ENCODE measurements at places on chromosomes 7 and 10.

DNA sequence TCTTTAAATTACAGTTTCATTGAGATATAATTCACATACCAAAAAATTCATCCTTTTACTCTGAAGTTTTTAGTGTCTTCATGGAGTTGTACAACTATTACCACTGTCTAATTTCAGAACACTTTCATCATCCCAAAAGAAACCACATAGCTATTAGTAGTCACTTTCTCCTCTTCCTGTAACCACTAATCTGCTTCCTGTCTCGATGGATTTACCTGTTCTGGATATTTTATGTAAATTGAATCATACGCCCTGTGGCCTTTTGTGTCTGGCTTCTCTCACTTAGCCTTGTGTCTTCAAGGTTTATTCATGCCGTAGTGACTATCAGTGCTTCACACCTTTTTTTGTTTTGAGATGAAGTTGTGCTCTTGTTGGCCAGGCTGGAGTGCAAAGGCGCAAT lies 135.5 kb downstream of the DOCK1 start:
- no peak for DNase-seq

GRCh38 chr7:18639711-18640110 lies 144.2 kb downstream of the HDAC9 start:
- no peak for DNase-seq

GRCh38 chr7:27784399-27785053 lies 44.6 kb downstream of the TAX1BP1 start:
- DNase-seq: no peak

DNA sequence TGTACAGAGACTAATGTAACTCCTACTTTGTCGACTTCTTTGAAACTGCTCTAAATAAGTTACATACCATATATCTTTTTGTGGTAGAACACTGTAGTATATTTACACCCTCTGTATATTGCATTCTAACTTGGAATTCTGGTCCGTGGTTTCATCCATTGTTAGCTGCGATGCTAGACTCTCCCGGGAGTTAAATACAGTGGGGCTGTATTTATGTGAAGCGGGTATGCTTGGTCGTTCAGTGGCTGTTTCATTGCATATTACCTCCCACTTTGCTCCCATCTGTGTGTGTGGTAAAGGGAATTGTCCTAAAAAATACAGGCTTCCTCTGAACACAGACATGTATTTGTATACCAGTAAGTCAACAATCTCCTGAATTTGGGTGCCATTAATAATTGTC lies 231.1 kb downstream of the SLC25A13 start:
- DNase-seq: no peak

GRCh38 chr10:61250131-61250530 lies 203.1 kb downstream of the TMEM26 start:
- DNase-seq: no peak

DNA sequence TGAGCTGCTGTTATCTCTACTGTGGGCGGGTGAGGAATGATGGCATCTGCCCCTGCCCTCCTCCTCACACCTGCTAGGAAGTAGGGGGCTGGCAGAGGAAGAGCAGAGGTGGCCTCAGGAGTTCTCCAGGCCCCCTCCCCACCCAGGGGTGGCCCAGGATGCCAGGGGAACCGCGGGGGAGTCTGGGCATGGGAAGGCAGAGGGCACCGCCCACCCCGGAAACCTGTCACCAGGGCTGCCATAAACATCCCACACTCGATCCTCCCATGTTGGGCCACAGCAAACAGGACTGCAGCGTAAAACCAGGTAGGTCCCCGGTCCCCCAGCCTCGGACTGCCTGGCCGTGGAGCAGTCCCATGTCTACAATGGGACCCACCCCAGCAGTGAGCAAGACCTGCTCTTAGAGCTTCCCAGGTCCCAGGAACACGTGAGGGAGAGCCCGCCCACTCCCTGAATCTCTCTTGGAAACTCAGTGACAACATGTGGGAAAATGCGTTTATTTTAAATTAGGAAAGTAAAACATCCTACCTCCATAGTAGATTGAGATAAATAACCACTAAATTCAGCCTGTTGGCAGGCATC lies 23.4 kb downstream of the EBF3 start:
- no peak for DNase-seq

GRCh38 chr10:44976352-44977198 lies 2.0 kb downstream of the DEPP1 start:
- no peak for DNase-seq

GRCh38 chr7:31106303-31107105 lies 54.4 kb downstream of the ADCYAP1R1 start:
- DNase-seq: peak; percentile 33

DNA sequence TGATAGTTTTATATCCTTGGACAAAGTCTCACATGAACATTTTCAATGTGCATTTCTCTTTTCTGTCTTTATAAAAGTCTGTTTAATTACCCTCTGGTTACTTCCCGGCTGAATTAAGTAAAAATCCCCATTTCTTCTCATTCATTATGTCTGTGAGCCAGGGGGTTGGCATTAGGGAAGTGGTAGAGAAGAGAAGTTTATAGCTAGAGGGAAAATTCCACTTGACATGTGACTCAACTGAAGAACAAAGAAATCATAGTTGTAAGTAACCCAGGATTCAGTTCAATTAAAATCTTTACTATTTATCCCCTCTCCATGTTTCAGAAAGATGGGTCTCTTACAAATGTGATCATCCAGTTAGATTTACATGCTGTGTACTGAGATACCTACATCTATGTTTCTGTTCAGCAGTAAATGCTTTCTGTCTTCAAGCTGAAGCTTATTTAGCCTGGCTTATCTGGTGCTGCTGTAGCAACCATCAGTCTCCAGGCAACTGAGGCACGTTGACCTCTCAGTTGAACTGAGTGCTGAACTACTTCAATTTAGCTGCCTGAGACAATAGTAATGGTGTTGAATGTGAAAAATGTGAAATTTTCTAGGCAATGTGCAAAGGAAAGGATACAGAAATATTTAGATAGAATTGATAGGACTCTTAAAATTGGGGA lies 181.6 kb downstream of the MLLT10 start:
- DNase-seq: no peak

DNA sequence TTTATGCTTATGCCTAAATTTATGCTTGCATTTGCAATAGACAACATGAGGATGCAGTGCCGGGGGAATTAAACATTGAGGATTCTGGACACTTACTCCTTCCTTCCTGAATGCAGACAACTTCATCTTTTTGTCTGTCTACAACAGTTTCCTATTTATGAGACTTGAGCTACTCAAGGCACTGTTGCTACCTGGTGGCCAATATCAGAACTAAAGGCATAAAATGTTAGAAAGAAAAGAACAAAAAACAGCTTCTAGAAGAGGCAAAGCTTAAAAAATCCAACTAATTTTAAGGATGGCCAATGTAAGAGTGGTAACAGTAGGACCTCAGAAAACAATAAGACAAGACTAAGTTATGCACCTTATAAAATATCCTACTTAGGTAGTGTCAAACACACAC lies 144.5 kb upstream of the PTN start:
- no peak for DNase-seq

DNA sequence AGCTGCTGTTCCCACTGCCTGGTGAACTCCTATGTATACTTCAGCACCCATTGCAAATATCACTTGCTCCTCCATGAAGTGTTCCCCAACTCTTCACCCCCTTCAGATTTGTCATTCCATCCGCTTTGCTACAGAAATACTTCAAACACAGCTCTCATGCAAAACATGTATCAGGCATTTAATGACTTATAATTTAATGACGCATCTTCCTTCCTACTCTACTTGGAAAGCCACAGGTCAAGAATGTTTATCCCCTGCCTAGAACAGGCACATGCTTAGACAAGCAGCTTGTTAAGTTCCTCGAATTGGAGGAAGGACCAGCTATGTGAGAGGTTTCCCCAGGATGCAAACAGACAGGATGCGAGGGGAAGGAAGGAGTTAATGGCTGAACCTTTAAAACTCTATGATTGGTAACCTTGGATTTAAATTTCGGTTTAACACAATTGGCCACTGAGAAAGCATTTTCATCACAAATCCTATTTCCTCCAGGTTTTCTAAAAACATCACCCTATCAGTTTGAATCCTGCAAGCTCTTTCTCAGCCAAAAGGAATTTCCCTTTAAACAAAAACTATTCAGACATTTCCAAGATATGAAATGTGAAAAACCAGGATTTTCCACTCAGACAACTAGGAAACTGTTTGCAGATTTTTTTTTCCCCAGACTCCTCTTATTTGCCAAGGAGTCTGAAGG lies 11.5 kb downstream of the CREB3L2 start:
- DNase-seq: no peak

DNA sequence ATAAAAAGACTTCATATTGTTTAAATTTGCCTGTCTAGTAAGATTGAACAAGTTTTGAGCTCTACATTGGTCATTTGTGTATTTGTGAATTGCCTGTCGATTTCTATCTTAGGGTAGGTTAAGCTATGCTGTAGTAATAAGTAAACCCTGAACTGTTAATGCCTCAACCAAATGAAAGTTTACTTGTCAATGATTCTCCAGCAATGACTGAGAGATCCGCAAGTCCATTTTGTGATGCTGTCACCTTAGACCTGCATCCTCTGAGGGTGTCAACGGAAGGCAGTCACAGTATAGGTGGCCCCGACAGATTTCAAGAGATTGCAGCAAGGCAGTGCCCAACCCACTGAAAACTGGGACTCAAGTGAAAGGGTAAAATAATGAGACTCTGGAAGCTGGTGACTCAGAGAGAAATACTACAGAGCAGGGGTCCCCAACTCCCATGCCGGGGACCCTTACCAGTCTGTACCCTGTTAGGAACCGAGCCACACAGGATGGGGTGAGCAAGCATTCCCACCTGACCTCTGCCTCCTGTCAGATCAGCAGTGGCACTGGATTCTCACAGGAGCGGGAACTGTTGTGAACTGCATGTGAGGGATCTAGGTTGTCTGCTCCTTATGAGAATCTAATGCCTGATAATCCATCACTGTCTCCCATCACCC lies 10.8 kb upstream of the PHYH start:
- no peak for DNase-seq

DNA sequence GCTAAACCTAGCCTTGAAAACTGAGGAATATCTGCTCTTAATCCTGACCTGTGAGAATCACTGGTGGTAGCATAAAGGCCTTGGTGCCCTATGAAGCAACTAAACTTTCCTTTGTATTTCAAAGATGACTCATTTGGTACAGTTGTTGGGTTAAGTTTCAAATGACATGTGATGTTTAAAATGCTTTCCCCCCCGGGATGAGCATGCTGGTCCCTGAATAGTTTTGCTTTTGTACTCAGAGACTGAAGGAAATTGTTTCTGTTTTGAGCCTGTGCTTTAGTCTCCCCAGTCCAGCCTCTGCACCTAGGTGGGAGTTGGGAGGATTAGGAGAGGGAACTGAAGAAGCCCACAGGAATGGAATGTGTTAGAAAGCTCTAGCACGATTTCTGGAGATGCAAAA lies 258.9 kb upstream of the NPY start:
- DNase-seq: no peak

DNA sequence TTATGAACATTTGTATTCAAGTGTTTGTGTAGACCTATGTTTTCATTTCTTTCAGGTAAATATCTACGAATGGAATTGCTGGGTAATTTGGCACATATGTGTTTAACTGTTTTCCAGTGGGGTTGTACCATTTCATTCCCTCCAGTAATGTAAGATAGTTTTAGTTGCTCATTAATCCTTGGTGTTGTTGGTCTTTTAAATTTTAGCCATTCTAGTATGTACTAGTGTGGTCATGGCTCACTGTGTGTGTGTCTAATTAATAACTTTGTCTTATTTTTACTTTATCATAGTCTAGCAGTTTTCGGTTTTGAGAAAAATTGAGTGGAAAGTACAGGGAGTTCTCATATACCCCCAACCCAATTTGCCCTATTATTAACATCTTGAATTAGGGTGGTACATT lies 278.8 kb downstream of the CAMK1D start:
- no peak for DNase-seq

DNA sequence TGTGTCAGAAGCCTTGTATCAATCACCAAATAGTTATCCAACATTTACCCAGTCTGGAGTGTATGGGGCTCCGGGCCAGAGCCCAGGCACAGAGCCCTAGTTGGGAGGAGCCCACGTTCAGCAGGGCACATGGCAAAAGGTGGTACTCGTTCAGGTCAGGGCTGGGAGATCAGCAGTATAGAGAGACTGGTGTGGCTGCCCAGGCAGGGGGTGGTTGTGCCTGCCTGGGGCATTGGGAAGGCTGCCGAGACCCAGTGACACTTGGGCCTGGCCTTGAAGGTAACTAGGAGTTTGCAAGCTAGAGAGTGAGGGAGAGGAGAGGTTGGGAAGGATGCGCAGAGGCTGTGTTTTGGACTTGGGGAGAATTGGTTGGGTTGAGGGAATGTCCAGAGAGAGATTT lies 48.9 kb upstream of the IGFBP3 start:
- DNase-seq: no peak

Measured in left lobe of liver (tissue), 2 donors.